ENCODE measurements at places on chromosomes 1 and 21. TPM values are rescaled to one million over a fixed set of nuclear protein-coding genes. Genes with fewer than 3 reads are reported as not detected.

F13B gene
- not detected for total RNA-seq

FCRL2 gene
- total RNA-seq = not detected

LRIF1 gene
- total RNA-seq = 19.9 TPM

GRHL3 gene
- total RNA-seq = 2.1 TPM

IQCC gene
- total RNA-seq = 1.9 TPM

EFNA1 gene
- 413 TPM for total RNA-seq

CLCA4 gene
- not detected for total RNA-seq

DNA sequence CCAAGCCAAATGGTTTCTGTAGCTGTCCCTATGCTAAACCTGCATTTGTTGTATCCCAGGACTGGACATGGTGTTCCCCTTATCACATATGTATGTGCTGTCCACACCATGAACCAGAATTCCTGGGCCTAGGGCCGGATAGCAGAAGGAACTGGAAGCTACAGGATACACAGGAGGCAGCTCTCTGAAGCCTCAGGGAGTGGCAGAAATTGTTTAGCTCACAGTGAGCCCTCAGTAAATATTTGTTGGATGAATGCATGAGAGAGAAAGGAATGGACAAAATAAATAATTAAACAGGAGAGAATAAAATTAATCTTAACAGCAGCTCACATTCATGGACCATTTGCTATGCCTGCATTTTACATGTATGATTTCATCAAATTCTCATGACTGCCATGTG, 2.1 kb downstream of the NIPAL3 start:
- no peak for DNase-seq

DNA sequence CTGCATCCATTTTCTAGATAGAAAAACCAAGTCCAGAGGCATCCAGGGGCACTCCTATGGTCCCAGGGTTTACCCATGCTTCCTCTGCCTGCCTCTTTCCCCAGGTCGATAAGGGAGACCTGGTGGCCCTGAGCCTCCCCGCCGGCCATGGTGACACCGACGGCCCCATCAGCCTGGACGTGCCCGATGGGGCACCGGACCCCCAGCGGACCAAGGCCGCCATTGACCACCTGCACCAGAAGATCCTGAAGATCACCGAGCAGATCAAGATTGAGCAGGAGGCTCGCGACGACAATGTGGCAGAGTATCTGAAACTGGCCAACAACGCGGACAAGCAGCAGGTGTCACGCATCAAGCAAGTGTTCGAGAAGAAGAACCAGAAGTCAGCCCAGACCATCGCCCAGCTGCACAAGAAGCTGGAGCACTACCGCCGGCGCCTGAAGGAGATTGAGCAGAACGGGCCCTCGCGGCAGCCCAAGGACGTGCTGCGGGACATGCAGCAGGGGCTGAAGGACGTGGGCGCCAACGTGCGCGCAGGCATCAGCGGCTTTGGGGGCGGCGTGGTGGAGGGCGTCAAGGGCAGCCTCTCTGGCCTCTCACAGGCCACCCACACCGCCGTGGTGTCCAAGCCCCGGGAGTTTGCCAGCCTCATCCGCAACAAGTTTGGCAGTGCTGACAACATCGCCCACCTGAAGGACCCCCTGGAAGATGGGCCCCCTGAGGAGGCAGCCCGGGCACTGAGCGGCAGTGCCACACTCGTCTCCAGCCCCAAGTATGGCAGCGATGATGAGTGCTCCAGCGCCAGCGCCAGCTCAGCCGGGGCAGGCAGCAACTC, 41.3 kb downstream of the TMCC2 start:
- DNase-seq = no peak

DNA sequence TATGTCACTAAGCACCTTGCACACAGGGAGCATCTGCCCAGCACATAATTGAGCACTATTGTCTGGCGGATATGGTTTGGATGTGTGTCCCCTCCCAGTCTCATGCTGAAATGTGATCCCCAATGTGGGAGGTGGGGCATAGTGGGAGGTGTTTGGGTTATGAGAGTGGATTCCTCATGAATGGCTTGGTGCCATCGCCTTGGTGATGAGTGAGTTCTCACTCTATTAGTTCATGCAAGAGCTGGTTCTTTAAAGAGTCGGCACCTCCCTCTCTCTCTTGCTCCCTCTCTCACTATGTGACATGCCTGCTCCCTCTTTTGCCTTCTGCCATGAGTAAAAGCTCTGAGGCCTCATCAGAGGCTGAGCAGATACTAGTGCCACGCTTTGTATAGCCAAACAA, 9.5 kb downstream of the CTSK start:
- no peak for DNase-seq

GRCh38 chr1:201539561-201540431, 869 bp downstream of the NAV1 start:
- peak; percentile 46 for DNase-seq

- no peak for DNase-seq
These were observed 16.4 kb upstream of the KIAA0040 start for GRCh38 chr1:175208773-175209492.

DNA sequence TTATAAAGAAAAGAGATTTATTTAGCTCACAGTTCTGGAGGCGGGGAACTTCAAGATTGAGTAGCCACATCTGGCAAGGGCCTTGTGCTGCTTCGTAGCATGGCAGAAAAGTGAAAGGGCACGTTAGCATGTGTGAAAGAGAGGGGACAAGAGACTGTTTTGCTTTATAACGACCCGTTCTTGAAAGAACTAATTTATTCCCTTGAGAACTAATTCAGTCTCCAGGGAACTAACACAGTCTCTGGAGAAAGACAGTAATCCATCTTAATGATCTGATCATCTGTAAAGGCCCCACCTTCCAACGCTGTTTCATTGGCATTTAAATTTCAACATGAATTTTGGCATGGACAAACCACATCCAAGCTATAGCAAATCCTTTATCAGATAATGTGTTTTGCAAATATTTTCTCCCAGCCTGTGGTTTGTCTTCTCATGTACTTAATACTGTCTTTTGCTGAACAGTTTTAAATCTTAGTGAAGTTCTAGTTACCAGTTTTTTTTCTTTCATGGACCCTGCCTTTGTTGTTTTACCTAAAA, 26.1 kb downstream of the MTR start:
- no peak for DNase-seq

DNA sequence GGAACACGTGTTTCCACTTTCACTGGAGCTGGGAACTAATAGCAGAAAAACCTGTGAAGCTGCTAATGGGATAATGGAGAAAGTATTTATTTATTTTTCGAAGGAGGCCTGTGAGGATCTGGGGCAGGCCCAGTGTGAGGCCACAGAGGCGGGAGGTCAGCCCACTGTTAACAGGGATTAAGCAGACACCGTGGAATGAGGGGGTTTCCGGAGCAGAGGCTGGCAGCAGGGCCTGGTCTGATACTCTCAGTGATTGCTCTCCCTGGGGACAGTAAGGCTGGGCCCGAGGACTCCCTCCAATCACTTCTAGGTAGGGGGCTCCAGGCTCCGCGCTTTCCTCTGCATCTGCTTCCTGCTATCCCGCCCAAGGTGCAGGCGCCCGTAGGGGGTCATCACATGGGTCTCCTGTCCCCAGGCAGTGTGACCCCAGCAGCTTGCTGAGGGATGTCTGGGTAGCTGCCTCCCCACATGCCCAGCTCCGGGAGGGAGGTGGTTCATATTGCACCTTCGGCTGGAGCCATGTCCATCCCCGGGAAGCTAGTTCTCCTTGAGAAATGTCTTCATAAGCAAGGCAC, 28.8 kb upstream of the CDCA8 start:
- no peak for DNase-seq

- DNase-seq = no peak
These were observed 203.0 kb downstream of the GRIK3 start for GRCh38 chr1:36831186-36831810.

- DNase-seq = no peak
These were observed 95.0 kb downstream of the BEND5 start for GRCh38 chr1:48681476-48682305.

DNA sequence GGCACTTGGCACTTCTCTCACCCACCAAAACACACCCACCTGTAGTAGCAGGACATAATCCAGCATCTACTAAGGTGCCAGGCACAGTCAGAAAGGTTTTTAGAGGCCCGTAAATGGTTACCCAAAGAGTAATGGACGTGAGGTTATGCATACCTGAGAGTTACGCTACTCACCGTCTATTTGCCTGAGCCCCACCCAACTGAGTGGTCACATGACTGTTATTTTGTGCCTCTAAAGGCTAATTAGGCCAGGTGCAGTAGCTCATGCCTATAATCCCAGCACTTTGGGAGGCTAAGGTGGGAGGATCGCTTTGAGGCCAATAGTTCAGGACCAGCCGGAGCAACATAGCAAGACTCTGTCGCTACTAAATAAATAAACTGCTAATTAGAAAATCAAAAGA, 11.0 kb downstream of the LMX1A start:
- no peak for DNase-seq

GRCh38 chr1:103197216-103197615, 88.9 kb upstream of the COL11A1 start:
- no peak for DNase-seq

DNA sequence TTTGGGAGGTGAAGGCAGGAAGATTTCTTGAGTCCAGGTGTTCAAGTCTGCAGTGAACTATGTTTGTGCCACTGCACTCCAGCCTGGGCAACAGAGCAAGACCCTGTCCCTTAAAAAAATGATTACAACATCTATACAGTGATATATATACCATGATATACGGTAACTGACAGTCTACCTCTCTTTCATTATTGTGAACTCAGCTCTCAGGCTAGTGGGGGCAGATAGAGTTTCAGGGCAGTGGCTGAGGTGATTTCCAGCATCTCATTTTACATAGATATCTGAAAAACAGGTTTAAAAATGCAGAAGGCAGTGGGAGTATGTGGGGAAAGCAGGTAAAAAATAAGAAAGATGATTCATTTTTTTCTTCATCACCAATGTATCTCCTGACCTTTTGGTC, 8.1 kb upstream of the NTNG1 start:
- no peak for DNase-seq

- no peak for DNase-seq
These were observed 154.9 kb downstream of the ST6GALNAC3 start for GRCh38 chr1:76229279-76230005.

DNA sequence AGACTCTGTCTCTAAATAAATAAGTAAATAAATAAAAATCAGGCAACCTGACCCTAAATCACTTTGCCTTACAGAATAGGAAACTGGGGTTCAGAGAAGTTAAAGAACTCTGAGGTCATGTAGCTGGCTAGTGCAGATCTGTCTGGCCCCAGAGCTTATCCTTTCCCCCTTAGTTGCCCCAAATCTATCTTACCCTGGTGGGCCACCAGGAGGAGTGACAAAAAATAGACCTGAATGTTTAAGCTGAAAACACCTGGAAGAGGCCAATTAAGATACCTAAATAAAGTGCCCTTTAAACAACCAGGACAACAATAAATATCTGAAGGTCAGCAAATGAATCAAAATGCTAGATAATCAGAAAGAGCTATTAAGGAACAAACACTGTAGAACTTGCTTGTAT, 59.7 kb downstream of the TEX35 start:
- DNase-seq = no peak

- DNase-seq = no peak
These were observed 214.4 kb downstream of the DAB1 start for GRCh38 chr1:57209495-57209894.

DNA sequence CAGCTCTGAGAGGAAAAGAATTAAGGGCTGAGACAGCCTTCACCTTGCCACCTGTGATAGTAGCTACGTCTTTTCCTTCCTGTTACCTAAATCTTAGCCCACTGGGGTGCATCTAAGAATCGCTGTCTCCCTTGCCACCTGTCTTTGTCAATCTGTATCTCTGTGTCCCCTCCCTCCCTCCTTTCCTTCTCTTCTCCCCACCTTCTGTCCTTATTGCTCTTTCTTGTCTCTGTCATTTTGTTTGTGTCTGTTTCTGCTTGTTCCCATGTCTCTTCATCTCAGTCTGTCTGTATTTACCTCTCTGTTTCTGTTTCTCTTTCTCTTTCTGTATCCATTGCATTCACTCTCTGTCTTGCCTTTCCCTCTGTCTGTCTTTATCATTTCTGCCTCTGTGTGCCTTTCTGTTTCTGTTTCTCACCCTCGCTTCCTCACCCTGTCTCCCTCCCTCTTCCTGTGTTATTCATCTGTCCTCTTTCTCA, 30.2 kb downstream of the SLC22A15 start:
- no peak for DNase-seq

GRCh38 chr21:42063191-42063570, 7.9 kb upstream of the UMODL1 start:
- DNase-seq = no peak

- DNase-seq = no peak
These were observed 1.7 kb upstream of the EPS15 start for GRCh38 chr1:51520700-51521248.

GRCh38 chr1:235448616-235449015, 55.6 kb downstream of the B3GALNT2 start:
- DNase-seq = no peak

GRCh38 chr1:84272401-84272800, 29.1 kb upstream of the SAMD13 start:
- DNase-seq = no peak

- no peak for DNase-seq
These were observed 48.0 kb downstream of the IL6R start for GRCh38 chr1:154453161-154453560.

DNA sequence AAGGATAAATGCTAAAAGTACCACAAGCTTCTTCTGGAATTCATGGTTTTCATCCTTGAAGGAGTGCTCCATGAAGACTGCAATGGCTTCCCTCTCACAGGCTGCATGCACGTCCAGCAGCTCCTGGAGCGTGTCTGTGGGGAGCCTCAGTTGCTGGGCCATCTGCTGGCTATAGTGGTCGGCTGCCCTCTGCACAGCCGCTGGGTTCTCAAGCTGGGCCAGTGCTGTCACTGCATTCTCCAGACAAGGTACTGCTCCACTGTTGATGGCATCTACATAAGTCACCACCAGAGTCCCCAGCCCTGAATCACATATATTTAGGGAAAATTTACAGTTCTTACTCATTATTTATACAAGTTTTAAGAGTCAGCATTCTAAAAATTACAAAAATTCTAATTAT, 8.7 kb downstream of the GBP4 start:
- no peak for DNase-seq

DNA sequence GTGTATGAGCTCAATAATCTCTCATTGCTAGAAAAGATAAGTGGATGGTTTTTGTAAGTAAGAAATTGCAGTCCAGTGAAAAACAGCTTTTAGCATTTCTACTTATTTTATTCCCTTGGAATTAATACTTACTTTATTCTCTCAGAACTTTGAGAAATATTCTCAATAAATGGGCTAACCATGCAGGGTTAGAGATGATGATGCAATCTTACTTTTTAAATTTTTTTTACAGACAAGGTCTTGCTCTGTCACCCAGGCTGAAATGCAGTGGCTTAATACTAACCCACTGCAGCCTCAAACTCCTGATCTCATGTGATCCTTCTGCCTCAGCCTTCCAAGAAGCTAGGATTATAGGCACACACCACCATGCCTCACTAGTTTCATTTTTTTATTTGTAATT, 440.8 kb upstream of the ZP4 start:
- DNase-seq = no peak

DNA sequence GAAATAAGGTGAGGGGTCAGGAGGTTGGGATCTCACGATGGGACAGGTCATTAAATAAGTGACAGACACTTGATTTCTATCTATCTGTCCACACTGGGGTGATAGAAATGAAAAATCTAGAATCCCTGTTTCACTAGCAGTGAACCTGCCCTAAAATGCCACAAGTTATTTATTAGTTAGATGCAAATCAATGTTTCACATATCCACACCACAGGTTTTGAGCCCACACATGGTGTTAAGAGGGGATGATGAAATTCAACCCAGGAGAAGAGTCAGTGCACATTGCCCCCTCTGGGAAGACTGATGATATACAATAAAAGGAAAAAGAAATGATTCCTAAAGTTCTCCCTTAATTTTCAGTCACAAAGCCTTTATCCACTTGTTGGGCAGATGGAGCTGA, 10.1 kb upstream of the NTPCR start:
- no peak for DNase-seq

- DNase-seq = no peak
These were observed 30.7 kb upstream of the ACTRT2 start for GRCh38 chr1:2990376-2991115.

Measured in endothelial cell (in vitro differentiated cells).